Fibroblast of lung (primary cell): ENCODE measurements at places on chromosomes 11 and 22. TPM values are rescaled to one million over a fixed set of nuclear protein-coding genes. Genes with fewer than 3 reads are reported as not detected.

- no peak for DNase-seq
These were observed 6.7 kb downstream of the OR5AN1 start for GRCh38 chr11:59365232-59366018.

GRCh38 chr22:35627267-35628041, 10.3 kb upstream of the MB start:
- peak; percentile 92 for DNase-seq

- no peak for DNase-seq
These were observed 288.8 kb upstream of the C11orf87 start for GRCh38 chr11:109133159-109133558.

DNA sequence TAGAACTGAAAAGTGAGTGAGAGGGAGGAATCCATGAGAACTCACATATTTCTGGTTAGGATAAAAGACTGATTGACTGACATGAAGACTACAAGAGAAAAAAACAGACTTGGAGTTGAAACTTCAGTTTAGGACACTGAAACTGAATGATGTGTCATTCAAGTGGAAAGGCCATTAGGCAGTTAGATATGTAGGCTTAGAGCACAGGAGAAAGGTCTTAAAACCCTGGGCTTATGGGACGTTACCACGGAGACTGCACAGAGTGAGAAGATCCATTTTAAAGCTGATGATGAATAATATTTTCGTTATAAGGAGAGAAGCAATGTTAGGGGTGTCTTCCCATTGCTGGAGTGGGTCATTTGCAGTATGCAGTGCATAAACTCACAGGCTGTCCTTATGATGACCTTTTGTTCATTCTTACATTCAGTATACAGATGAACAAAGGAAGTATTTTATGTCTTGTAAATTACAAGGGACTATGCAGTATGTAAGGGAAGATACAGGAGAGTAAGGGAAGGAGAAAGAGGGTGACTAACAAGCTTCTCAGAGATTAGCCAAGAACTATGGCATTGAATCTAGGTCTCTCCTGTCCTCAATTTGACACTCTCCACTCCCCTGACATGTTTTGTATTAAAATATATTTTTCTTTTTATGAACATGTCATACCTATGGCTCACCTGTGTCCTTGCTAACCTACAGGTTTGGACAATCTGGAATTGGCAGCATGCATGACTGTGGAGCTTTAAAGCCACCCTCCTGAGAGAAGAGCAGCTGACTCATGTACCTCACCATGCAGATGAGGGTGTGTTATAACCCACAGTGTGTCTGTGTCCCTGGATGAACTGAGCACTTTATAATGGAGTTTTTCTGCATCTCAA, 63.7 kb downstream of the MAML2 start:
- peak; percentile 38 for DNase-seq

GRCh38 chr11:47259232-47259977, 1.6 kb downstream of the NR1H3 start:
- DNase-seq: no peak

DNA sequence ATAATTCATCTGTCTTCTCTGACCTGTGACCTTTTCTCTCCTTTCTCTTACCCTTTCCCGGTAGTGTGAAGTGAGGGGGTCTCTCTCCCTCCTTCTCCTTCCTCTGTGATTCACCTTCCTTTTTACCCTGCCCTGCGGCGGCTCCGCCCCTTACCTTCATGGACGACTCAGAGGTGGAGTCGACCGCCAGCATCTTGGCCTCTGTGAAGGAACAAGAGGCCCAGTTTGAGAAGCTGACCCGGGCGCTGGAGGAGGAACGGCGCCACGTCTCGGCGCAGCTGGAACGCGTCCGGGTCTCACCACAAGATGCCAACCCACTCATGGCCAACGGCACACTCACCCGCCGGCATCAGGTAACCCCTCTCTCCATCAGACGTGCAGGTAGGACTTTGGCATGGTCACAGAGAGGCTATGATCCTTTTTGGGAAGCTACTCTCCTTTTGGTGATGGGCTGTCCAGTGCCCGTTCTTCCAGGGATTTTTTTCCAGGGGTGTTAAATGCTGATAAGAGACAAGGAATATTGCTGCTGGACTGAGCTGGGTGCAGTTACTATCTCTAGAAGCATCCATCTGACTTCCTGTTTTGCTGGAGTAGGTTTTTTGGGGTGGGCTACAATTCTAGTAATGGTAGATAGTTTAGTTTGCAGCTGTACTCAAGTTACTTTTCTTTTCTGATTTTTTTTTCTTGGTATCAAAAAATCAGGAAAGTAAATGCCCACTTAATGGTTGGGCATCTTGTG, 29.9 kb downstream of the CTNND1 start:
- no peak for DNase-seq

DNA sequence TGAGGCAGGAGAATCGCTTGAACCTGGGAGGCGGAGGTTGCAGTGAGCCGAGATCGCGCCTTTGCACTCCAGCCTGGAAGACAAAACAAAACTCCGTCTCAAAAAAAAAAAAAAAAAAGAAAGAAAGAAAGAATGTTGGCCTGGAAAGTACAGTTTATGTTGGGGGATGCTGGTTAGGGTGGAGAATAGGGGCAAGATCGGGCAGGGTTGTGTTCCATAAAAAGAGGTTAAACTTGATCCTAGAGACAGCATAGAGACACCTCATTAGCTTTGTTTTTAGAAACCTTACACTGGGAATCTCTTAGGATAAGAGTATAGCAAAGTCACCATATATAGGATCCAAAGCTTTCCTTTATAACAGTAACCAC, 1.9 kb upstream of the FTH1 start:
- no peak for DNase-seq

GRCh38 chr11:3605771-3606203, 36.0 kb downstream of the ART5 start:
- DNase-seq: no peak

DNA sequence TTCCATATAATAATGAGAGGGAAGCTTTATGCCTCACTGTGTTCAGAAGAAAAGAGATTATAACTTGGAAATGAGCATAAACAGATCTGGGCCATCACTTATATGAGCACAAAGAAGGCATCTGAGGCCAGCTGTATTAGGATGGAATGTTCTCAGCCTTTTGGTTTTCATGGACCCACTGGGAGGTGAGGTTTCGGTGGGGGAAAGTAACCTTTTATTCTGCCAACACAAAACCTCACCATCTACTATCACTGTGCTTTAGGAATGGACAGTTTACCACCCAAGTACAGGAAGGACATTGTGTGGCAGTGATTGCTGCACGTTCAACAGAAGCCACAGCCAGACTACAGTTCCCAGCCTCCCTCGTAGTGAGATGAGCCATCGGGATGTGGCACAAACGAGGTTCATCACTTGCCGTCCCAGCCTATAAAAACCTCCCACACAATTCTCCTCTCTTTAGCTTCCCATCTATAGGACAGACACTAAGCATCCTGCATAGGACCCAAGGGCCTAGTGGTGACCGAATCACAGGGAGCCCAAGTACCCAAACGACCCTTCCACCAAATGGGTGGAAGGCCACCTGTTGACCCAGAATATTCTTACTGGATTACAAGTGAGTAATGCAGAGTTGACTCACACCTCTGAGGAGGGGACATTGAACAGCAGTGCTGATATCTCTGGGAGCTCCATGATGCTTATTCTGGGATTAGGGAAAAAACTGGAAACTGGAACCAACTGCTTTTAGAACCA, 121.5 kb upstream of the RAG2 start:
- DNase-seq: peak; percentile 1

DNA sequence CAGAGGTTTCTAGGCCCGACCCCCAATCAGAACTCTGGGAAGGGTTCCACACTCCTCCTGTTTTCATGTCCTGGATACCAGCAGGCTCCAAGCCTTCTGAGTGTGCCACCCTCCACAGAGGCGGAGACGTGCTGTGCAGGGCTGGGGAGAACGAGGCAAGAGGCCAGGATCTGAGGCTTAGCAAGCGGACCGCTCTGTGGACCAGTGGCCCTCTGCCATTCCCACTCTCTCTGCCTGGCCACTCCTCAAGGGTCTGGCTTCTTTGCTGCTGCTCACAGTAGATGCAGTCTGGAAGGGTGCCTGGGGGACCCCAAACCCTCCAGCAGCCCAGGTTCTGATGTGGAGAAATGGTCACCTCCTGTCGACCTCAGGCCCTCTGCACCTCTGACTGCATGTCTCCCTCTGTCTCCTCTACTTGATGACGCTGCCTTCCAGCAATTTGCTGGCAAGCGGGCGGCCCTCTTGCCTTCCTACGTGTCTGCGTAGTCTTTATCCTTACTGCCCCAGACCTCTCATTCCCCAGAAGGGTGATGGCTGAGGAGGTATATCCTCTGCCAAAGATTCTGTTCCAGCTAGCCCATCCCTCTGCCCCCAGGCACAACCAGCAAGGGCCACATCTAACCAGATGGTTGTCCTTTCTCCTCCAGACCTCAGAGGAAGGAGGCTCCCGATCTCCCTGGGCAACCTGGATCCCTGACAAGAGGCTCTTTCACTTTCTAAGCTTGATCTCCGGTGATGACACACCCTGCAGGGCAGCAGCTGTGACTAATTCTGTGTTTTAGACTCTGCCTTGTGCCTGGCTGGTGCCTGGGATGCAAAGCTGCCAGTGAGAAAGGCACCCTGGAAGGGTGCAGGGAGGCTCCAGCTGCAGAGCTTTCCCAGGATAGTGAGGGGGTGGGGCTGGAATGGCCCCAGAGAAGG, 87.3 kb downstream of the NAT10 start:
- DNase-seq: peak; percentile 94

- peak; percentile 11 for DNase-seq
These were observed 480 bp downstream of the PLEKHA7 start for GRCh38 chr11:17013548-17014320.

GRCh38 chr11:4960877-4961276, 5.4 kb upstream of the OR51A2 start:
- DNase-seq: no peak

- DNase-seq: peak; percentile 93
These were observed 14.7 kb upstream of the PISD start for GRCh38 chr22:31676700-31677099.

GRCh38 chr11:46242041-46242951, 35.2 kb upstream of the CREB3L1 start:
- DNase-seq: no peak

GRCh38 chr22:49091917-49092545, 735.6 kb downstream of the BRD1 start:
- DNase-seq: no peak

Gene MS4A4A
- polyA plus RNA-seq: not detected in 2 replicates

Gene FOLH1
- polyA plus RNA-seq: 0.27 TPM in 1 of 2 replicates, not detected in the other

Gene APOBEC3G
- 11.0 and 14.3 TPM in 2 replicates for polyA plus RNA-seq

Gene FGF4
- polyA plus RNA-seq: not detected in 2 replicates

Gene SMIM35
- not detected in 2 replicates for polyA plus RNA-seq

Gene OR8D1
- polyA plus RNA-seq: not detected in 2 replicates

Gene P2RY2
- polyA plus RNA-seq: 0.05 TPM in 1 of 2 replicates, not detected in the other
